ENCODE measurements at places on chromosomes 6 and 20.

DNA sequence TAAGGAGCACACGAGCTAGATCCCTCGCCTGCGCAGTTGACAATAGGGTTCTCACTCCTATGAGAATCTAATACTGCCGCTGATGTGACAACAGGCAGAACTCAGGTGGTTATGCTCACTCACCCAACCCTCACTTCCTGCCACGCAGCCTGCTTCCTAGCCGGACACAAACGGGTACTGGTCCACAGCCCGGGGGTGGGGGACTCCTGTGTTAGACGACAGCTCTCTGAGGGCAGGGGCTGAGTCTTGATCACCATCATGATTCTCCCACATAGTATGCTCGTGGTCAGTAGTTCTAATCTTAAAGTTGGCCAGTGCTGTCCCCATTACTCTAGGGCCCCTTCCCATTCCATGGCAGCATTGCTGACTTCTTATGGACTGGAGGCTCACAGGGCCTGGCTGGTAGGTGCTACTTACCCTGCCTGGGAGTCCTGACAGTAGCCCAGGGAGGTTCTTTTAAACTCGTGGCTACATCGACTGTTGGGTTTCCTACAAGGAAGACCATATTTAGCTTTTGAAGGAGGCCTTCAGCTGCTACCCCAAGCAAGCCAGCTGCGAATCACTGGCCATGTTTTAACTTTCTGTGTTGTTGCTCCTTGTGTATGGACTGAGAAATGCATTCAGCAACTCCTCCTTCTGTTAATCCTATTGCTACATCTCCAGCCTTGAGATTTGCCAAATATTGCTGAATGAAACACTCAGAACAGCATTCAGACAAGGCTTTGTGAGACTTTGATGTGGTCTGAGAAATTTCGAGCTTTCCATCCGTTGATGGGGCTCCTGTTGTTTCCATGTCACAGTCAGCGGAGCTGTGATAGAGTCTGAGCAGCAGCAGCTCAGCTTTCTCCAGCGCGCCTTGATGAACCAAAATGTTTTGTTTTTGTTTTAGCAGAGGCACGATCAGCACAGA is 300.3 kb downstream of the NRN1 start:
- no peaks in the 10 kb centered on the region for H3K36me3 ChIP-seq
- H3K4me3 ChIP-seq: no peak overlapping the region
- no peaks in the 10 kb centered on the region for H3K4me1 ChIP-seq
- no peak overlapping the region for H3K27ac ChIP-seq

DNA sequence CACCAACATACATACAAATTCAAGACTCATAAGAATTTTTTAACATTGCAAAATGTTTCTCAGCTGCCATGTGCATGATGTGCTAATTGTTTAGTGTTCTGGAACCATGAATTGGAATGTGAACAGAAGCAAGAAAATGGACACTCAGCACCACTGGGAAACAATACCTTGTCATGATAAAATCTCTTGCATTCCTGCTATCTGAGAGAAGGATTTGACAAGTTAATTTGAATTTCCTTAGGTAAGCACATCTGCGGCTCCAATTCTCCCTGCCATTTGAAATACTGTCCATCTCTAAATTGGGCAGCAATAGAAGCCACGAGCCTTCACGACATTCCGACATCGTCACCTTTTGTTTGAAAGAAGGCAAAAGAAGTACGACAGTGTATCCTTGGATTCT is 1104.6 kb upstream of the MAP3K7 start:
- no peaks in the 10 kb centered on the region for H3K36me3 ChIP-seq
- H3K27ac ChIP-seq: no peak overlapping the region
- H3K27me3 ChIP-seq: no peaks in the 10 kb centered on the region
- no peak for DNase-seq

GRCh38 chr20:50400705-50401586 is 109.2 kb upstream of the PTPN1 start:
- H3K4me1 ChIP-seq: peaks cover 36% of the 10 kb centered on the region
- no peaks in the 10 kb centered on the region for H3K36me3 ChIP-seq
- no peaks in the 10 kb centered on the region for H3K27me3 ChIP-seq
- DNase-seq: no peak
- no peak overlapping the region for H3K4me3 ChIP-seq

GRCh38 chr6:123804014-123804786 is 535 bp downstream of the NKAIN2 start:
- no peaks in the 10 kb centered on the region for H3K27me3 ChIP-seq
- DNase-seq: no peak
- H3K27ac ChIP-seq: no peak overlapping the region
- H3K4me3 ChIP-seq: peak overlapping the region; percentile 67

GRCh38 chr6:80094017-80094416 is 12.5 kb upstream of the BCKDHB start:
- no peaks in the 10 kb centered on the region for H3K4me1 ChIP-seq
- H3K27ac ChIP-seq: no peak overlapping the region
- no peaks in the 10 kb centered on the region for H3K27me3 ChIP-seq
- DNase-seq: no peak

DNA sequence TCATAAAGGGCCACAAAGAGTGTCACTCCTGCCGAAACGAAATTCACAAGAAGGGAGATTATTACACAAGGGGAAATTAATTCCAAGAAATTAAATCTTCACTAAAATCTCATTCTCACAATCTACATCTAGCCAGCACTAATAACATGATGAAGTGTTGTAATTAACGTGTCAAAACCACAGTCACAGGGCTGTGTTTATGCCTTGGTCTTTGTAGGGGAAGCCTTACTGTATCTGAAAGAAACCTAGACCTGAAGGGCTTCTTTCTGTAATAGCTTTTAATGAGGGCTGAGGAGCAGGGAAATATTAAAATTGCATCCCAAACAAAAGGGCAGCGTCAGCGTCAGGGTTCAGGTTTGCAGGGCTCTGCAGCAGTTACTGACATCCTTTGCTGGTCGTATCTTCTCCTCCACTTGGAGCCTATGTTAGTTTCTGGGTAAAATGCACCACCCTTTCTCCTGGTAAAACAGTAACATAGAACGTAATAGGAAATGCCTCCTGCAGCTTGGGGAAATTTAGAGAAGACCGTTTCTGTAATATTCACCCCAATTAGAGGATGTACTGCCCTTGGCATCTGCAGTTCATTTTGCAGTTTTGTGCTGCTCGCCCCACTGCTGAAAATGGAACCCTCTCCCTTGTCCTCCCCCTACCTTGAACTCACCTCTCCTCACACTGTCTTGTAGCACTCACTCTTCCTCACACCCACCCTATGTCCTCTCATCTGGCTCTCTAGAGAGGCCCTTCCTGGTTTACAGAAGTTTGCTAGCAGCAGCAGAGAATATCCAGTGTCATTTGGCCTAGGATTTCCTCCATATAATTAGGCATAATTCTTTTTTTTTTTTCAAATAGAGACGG is 109.0 kb upstream of the TRAF3IP2 start:
- peaks cover 17% of the 10 kb centered on the region for H3K4me1 ChIP-seq
- no peaks in the 10 kb centered on the region for H3K27me3 ChIP-seq
- no peak overlapping the region for H3K4me3 ChIP-seq

GRCh38 chr20:63769891-63770474 is 30.4 kb downstream of the SLC2A4RG start:
- H3K4me3 ChIP-seq: no peak overlapping the region
- no peak overlapping the region for H3K27ac ChIP-seq
- no peaks in the 10 kb centered on the region for H3K27me3 ChIP-seq
- no peak for DNase-seq

GRCh38 chr20:62704341-62704948 is 4.2 kb upstream of the NTSR1 start:
- peak; percentile 16 for DNase-seq
- H3K4me3 ChIP-seq: no peak overlapping the region
- peaks cover 14% of the 10 kb centered on the region for H3K27me3 ChIP-seq
- H3K36me3 ChIP-seq: no peaks in the 10 kb centered on the region

DNA sequence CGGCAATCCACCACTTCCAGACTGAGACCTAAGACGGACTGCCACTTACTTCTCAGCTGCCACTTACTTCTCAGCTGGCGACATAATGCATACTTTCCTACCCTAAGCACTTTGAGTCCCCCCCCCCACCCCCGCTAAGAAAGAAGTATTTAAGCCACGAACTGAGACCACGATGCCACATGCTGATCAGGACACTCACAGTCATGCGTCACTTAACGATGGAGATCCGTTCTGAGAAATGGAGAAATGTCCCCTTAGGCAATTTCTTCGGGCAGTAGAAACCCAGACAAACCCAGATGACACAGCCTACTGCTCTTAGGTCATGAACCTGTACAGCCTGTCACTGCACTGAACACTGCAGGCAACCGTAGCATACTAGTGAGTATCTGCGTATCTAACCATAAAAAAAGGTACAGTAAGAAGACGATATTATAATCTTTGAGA is 690 bp downstream of the IFNGR1 start:
- no peaks in the 10 kb centered on the region for H3K27me3 ChIP-seq
- peak overlapping the region; percentile 86 for H3K4me3 ChIP-seq
- H3K36me3 ChIP-seq: no peaks in the 10 kb centered on the region
- DNase-seq: no peak

- H3K27ac ChIP-seq: peak overlapping the region; percentile 3
- H3K36me3 ChIP-seq: no peaks in the 10 kb centered on the region
Observed at GRCh38 chr6:164086076-164086887, 671.8 kb downstream of the QKI start.

- H3K4me1 ChIP-seq: peaks cover 13% of the 10 kb centered on the region
- H3K36me3 ChIP-seq: no peaks in the 10 kb centered on the region
- H3K4me3 ChIP-seq: no peak overlapping the region
- H3K27me3 ChIP-seq: no peaks in the 10 kb centered on the region
- no peak for DNase-seq
Observed at GRCh38 chr6:118668761-118669385, 17.5 kb upstream of the CEP85L start.

- no peaks in the 10 kb centered on the region for H3K27me3 ChIP-seq
- H3K4me1 ChIP-seq: no peaks in the 10 kb centered on the region
Observed at GRCh38 chr6:52489881-52490280, 69.7 kb downstream of the EFHC1 start.

GRCh38 chr20:22381812-22382416 is 202.5 kb downstream of the FOXA2 start:
- H3K27ac ChIP-seq: no peak overlapping the region
- no peaks in the 10 kb centered on the region for H3K36me3 ChIP-seq
- H3K4me1 ChIP-seq: peaks cover 12% of the 10 kb centered on the region
- no peak overlapping the region for H3K4me3 ChIP-seq

- no peak overlapping the region for H3K4me3 ChIP-seq
- H3K4me1 ChIP-seq: no peaks in the 10 kb centered on the region
- H3K27ac ChIP-seq: no peak overlapping the region
- no peaks in the 10 kb centered on the region for H3K36me3 ChIP-seq
- DNase-seq: no peak
Observed at GRCh38 chr20:61301711-61302525, 49.9 kb downstream of the CDH4 start.

GRCh38 chr6:146194434-146194833 is 165.6 kb downstream of the GRM1 start:
- no peaks in the 10 kb centered on the region for H3K27me3 ChIP-seq
- DNase-seq: no peak
- H3K27ac ChIP-seq: no peak overlapping the region
- H3K4me3 ChIP-seq: no peak overlapping the region

DNA sequence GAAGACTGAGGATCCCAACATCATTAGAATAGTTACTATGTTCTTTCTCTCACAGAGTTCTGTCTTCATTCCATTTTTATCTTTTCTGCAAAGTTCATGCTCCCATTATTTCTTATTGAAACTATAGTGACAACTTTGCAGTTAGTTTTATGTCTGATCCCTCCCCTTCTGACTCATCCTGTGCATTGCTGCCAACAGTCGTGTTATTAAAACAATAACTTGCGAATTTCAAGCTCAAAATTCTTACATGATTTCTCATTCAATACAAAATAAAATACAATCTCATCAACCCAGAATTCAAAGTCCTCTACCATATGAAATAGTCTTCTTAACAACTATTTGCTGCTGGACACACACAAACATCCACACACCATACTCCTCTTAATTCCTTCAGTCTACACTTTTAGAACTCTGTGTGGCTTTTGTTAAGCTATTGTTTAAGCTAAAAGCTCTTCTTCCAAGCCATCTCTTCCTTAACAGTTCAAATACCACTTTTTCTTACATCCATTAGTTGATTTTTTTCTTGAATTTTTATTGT is 261.4 kb upstream of the IRAK1BP1 start:
- H3K36me3 ChIP-seq: no peaks in the 10 kb centered on the region
- no peaks in the 10 kb centered on the region for H3K4me1 ChIP-seq
- no peak overlapping the region for H3K4me3 ChIP-seq
- no peak overlapping the region for H3K27ac ChIP-seq
- no peak for DNase-seq

- H3K4me3 ChIP-seq: no peak overlapping the region
- no peaks in the 10 kb centered on the region for H3K36me3 ChIP-seq
- H3K27ac ChIP-seq: no peak overlapping the region
- no peaks in the 10 kb centered on the region for H3K4me1 ChIP-seq
- DNase-seq: no peak
Observed at GRCh38 chr20:64093013-64093503, 8.9 kb upstream of the LKAAEAR1 start.

DNA sequence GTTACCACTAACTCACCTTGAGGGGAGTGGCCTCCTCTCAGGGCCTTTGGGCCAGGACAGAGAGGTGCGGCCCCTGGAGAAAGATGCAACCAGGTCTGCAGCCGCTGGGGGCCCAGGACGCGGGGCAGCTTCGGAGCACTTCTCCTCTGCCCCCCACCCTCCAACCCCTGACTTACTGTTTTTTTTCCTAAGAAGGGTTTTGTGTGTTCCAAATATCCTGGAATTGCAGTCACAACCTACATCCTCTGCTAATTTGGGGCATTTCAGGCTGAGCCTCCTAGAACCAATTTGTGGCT is 1.7 kb downstream of the LINC00237 start:
- DNase-seq: no peak
- no peaks in the 10 kb centered on the region for H3K36me3 ChIP-seq
- no peak overlapping the region for H3K4me3 ChIP-seq
- H3K4me1 ChIP-seq: peaks cover 61% of the 10 kb centered on the region
- H3K27ac ChIP-seq: no peak overlapping the region

DNA sequence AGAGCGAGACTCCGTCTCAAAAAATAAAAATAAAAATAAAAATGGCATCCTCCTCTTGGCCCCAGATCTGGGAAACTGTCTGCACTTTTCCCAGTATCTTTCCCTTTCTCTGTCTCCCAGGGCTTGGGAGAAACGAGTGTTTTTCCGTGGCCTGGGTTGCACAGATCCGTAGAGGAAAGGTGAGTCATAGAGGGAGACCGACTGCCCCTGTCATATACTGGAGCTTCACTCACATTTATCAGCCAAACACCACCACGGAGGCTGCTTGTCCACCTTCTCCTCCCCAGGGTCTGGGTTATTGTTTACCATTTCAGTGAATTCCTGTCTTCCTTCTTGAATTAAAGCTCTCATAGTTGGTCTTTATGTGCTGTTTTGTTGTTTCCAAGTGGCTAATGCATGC is 31.9 kb upstream of the EIF2S2 start:
- no peaks in the 10 kb centered on the region for H3K36me3 ChIP-seq
- H3K27ac ChIP-seq: no peak overlapping the region
- H3K27me3 ChIP-seq: no peaks in the 10 kb centered on the region
- no peak overlapping the region for H3K4me3 ChIP-seq
- H3K4me1 ChIP-seq: no peaks in the 10 kb centered on the region

- H3K4me3 ChIP-seq: no peak overlapping the region
- H3K36me3 ChIP-seq: no peaks in the 10 kb centered on the region
- no peaks in the 10 kb centered on the region for H3K4me1 ChIP-seq
- no peak for DNase-seq
- H3K27me3 ChIP-seq: no peaks in the 10 kb centered on the region
- no peak overlapping the region for H3K27ac ChIP-seq
Observed at GRCh38 chr20:6784767-6785166, 17.3 kb downstream of the BMP2 start.

GRCh38 chr6:35432291-35432690 is 19.8 kb upstream of the FANCE start:
- H3K27ac ChIP-seq: no peak overlapping the region
- no peak overlapping the region for H3K4me3 ChIP-seq
- H3K27me3 ChIP-seq: no peaks in the 10 kb centered on the region
- no peaks in the 10 kb centered on the region for H3K36me3 ChIP-seq
- DNase-seq: no peak
- H3K4me1 ChIP-seq: no peaks in the 10 kb centered on the region

All from esophagus squamous epithelium (tissue), 5 donors.